ENCODE measurements at places on chromosomes 5 and 9.

GRCh38 chr9:6106711-6107339, 91.4 kb upstream of the RANBP6 start:
- peak; percentile 7 for DNase-seq

GRCh38 chr5:173550641-173551040, 65.8 kb downstream of the BOD1 start:
- DNase-seq, result no peak

DNA sequence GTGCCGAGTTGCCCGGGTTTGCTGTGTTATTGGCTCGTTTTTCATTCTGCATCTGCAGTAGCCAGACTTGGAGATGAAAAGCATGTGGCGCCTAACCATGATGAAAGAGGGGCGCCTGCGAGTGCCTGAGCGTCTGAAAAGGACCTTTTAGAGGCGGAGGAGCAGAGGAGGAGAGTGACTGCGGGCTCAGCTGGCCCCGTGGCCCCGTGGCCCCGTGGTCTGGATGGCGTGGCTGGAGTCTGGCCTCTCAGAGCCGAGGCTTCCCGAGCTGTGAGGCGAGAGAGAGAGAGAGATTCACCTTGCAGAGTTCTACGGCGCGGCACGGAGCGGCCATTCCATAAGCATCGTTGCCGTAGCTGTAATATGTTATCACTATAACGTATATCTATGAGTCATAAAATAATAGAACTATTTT, 55.3 kb upstream of the RNU6ATAC start:
- no peak for DNase-seq

GRCh38 chr5:9015260-9015936, 530.5 kb downstream of the SEMA5A start:
- DNase-seq, result no peak

DNA sequence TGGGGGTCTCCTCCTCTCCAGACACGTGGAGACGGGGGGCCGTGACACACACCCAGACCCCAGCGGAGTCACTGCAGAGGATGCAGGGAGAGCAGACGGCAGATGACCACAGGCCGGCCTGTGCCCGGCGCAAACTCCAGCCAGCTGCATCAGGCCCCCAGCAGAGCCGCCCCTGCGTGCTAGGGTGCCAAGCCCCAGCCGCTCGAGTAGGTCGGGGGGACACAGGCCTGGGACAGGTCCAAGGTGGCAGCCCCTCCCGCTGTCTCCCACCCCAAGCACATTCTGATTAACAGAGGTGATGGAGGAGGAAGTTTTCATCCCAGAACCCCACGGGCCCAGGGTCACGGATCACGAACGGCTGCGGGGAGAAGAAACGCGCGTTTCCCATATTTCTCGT, 14.4 kb downstream of the NACC2 start:
- DNase-seq, result no peak

- DNase-seq, result peak; percentile 89
Observed at GRCh38 chr9:92808726-92809451, 44.3 kb upstream of the BICD2 start.

DNA sequence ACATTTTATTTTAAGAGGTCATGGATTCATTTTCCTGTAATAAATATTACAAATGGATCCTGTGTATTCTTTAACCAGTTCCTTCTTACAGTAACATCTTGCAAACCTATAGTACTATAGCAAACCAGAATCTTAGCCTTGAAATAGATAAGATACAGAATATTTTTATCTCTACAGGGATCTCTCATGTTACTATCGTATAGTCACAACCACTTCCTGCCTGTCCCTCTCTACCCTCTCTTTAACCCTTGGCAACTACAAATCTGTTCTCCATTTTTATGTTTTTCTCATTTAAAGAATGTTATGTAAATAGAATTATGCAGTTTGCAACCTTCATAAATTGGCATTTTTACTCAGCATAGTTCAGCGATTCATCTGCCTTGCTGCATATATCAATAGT, 454.0 kb downstream of the DIRAS2 start:
- DNase-seq, result no peak

- DNase-seq, result peak; percentile 64
Observed at GRCh38 chr5:76953551-76954382, 922 bp downstream of the CRHBP start.

DNA sequence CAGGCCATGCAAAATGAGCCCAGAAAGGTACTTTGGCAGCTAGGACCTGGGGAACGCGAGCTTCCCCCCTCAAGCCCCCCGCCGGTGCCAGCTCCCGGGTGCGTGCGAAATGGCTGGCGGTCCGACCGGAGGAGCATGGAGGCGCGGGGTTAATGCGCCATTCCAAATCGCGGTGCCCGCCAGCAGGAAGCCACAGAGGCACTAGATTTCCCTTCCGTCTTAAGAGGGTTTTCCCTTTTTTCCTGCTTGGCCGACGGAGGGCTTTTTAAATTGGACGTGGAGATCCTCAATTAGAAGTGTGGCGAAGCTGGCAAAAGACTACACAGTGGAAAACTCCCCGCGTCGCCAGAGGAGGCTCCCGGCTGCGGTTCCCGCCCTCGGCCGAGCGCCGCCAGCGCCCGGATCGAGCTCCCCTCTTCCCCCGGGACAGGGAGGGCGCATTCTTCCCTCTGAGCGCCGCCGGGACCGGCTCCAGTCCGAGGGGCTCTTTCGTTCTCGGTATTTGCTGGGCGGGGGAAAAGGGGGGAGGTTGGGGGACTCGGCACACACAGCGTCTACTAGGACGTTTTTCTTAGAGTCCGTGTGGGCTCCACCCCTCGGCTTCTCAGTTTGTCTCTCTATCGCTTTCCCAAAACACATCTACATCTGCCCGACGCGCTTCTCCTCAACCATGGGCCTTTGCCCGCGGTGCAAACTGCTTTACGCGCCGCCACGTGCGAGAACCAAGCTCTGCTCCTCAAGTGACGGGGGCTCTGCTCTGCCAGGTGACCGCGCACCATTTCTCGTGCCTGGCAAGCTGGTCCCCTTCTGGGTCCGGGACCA, 3.0 kb downstream of the GDNF start:
- peak; percentile 59 for DNase-seq

DNA sequence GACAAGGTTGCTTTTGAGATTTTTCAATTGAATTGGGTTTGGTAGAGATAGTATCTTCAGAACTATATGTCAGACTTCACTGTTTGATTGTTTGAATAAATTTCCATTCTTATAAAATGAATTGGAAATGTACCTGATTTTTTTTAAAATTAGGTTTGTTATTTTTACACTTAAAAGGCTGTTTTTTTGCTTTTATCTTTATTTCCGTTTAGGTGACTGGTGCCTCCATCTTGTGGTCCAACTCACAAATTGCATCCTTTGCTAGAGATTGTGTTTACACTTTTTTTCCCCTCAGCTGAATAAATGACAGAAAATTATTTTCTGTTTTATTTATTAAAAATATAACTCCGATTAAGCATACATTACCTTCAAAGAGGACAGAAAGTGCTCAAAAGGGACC, 15.6 kb downstream of the NDUFAF2 start:
- no peak for DNase-seq

DNA sequence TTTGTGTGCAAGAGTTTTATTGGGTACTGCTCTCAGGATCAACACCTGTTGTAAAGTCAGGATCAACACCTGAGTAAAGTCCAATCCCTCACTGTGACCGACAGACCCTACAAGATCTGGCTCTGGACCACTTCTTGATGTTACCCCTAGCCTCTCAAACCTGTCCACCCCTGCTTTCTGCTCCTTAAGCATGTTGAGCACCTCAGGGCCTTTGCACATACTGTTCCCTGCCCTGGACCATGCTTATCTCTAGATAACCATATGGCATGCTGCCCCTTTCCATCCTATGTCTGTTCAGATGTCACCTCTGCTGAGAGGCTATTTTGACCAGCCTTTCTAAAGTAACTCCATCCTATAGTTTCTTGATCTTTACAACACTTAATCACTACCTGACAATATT, 269.6 kb downstream of the SMARCA2 start:
- DNase-seq, result no peak

GRCh38 chr5:86360801-86361200, 256.9 kb upstream of the COX7C start:
- no peak for DNase-seq

- no peak for DNase-seq
Observed at GRCh38 chr5:128002425-128002824, 81.1 kb upstream of the SLC12A2 start.

DNA sequence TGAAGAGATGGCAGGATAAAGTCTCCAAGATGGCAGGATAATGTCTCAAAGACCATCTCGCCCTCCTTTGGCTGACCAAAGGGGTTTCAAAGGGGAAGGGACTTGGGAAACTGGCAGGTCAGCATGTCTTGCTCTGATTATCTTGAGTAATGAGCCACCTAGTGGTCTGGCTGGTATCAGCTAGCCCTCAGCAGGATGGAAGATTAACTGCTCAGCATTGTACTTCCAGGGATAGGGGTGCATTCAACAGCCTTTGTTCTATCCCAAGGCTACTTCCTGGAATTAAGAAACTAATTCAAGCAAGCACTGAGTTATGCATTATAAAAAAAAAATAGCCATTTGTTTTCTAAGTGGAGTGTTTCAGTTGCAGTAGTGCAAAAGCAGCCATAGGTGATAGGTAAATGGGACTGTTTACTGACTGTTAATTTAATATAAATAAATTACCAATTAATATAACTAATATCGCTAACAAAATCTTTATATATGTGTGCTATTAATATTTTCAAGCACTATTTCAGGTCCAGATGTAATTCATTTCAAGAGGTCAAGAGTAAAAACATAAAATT, 555.5 kb downstream of the CDH9 start:
- DNase-seq, result peak; percentile 38

- no peak for DNase-seq
Observed at GRCh38 chr5:34804913-34805312, 34.1 kb upstream of the TTC23L start.

DNA sequence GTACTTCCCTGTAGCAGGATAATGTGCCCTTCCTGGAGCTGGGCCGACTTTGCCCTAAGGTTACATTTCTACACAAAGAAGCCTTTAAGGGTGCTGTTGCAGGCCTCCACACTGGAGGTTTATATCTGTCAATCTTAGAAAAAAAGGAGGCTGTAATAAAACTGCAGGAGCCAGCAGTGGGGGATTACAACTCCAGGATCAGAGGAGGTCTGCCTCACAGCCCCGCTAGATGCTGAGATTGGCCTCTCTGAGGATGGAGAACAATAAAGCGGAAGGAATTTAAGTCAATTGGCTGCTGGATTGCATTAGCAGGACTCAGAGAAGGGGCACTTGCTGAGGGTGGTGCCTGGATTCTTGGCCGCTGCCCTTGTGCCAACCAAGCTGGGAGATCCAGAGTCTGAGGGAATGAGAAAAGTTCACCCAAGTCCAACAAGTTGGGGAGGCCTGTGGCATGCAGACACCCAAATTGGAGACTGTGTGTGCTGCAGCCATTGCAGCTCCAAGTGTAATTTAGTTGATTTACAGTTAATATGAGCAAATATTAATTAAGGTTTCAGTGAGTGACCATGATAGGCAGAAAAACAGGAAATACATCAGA, 99.0 kb upstream of the SSBP2 start:
- no peak for DNase-seq

DNA sequence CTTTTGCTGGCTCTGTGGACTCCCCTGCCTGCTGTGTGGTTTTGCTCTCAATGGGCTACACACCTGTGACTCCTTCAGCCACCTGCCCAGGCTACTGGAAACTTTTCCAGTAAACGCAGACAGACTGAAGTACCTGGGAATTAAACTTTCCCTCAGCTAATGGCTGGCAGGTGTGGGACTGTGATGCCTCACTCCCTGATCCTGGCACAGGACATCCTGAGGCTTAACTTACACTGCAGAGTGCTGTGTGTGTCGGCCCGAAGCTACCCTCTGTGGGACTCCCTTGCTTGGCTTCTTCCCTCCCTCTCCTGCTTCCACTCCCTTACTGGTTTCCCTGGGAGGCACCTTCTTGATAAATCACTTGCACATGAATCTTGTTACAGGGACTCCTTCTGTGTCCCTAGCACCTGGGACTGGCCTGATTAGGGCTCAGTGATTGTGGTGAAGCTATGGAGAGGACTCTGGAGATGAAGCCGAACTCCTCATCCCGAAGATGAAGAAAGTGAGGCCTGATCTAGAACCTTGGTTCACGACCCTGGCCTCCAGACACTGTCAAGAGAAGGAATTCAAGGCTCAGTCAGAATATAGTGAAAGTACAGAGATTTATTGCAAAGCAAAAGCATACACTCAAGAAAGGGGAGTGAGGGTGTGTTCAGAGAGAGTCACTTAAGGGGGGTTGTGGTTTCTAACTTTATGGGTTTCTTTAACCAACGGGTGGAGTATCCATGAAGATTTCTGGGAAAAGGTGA, 113.4 kb upstream of the ALDH1B1 start:
- no peak for DNase-seq

- DNase-seq, result no peak
Observed at GRCh38 chr5:74636552-74636951, 4.0 kb downstream of the ENC1 start.

DNA sequence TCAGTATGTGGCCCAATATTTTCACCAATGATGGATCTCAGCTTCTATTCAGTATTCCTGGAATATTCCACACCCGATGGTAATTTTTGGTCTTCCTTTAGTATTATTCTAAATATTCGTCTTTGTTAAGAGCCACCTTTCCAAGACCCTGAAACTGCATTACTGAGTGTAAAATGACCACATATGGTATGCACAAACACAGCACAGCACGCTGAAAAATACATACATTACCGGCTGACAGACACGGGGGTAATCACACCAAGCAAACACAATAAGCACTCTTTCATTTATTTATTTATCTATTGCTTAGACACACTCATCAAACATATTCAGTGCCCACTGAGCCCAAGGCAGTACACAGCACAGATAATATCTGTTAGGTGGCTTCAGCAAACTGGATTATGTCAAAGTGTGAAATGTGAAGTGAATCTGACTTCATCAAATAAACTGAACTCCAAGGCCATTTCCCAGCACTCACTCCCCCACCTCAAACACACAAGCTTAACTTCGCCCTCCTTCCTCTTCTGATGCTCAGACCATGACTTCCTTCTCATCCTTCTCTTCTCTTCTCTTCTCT, 1637.8 kb upstream of the C9orf72 start:
- DNase-seq, result no peak

DNA sequence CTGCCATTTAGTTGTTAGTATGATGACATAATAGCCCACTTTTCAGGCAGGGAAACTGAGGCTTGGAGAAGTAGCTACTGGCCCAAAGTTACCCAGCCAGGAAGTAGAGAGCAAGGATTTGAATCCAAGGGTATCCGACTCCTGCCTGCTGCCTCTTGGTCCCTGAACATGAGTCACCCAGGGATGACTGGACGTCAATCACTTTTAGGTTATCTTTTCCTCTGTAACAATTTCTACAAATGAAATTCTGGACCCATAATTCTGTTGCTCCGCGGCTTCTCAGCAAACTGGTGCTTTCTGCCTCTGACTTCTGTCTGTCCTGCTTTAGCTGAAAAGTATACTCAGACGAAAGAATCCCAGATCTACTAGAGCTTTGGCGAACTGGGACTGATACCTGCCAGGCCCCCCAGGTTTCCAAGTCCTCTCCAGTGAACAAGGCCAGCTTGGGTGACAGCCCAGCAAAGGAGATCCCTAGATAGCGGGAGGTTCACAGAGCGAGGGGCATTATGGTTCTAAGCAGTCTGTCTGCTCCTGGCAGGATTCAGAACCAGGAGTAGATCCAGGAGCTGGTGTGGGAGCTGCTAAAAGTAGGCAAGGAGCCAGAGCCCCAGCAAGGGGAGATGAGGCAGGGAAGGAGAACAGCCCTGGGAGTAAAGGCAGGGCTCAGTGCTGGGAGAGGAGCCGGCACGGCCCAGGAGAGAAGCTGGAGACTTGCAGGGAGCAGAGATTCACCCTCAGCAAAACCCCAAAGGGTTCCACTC, 20.6 kb downstream of the OLFML2A start:
- DNase-seq, result no peak

Data from nephron progenitor cell (in vitro differentiated cells).